ENCODE measurements at places on chromosomes 7 and 10. TPM values are rescaled to one million over a fixed set of nuclear protein-coding genes. Genes with fewer than 3 reads are reported as not detected.
A peak's percentile ranks its signal among the peaks of the same experiment; 100 is the strongest.

DNA sequence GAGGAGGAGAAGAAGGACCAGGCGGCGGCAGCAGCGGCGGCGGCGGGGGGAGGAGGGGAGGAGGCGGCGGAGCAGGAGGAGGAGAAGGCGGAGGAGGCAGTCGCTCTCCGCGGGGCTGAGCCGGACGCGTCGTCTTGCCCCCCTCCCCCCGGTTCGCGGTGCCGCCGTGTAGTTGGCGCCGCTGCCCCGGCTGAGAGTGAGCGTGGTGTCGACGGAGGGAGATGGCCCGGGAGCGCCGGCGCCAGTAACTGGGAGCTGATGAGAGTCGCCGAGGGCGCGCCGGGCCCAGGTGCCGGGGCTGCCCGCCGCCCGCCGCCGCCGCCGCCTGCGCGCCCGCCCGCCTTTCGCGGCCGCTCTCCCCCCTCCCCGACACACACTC lies 257 bp downstream of the WAC start:
- no peaks in the 10 kb centered on the region for H3K4me1 ChIP-seq
- peak overlapping the region; percentile 95 for H3K4me3 ChIP-seq
- DNase-seq = no peak
- H3K27me3 ChIP-seq = no peaks in the 10 kb centered on the region
- peak overlapping the region; percentile 99 for H3K27ac ChIP-seq

DNA sequence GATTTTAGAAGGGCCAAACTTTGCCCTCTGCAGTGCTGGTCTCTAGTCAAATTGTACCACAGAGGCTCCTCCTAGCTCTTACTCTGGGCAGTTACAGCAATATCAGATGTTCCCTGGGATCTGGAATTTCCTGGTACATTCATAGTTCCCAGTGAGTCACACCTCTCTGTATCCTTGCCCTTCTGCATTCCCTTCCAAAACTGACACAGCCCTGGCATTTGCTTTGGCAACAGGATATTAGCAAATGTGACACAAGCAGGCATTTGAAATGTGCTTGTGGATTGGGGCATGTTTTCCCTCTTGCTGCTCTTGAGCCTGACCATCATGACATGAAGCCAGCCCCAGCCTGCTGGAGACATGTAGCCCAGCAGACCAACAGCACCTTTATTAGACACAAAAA lies 284.7 kb upstream of the AKR1E2 start:
- H3K4me1 ChIP-seq = no peaks in the 10 kb centered on the region
- H3K36me3 ChIP-seq = no peaks in the 10 kb centered on the region
- no peak for DNase-seq
- no peak overlapping the region for H3K27ac ChIP-seq

Gene OR13A1
- 0.06 TPM for polyA plus RNA-seq

Gene SFRP5
- 25.0 TPM for polyA plus RNA-seq

DNA sequence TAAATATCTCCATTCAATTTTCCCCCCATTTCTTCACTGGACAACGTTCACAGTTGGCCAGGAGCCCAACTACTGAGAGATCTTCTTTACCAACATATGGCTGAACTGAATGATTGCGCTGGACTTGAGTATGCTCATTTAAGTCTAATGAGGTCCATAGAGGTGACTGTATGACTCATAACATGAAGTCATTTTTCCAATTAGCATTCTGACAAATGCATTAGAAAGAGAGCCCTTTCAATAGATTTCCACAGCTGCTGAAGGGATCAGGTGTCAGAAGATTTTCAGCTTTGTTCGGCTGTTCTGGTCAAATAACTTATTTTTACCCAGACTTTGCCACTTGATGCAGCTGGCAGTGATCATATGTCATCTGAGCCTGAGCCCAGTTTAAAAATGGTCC lies 438.0 kb downstream of the ETV1 start:
- no peak overlapping the region for H3K4me3 ChIP-seq
- no peak overlapping the region for H3K27ac ChIP-seq
- H3K4me1 ChIP-seq = no peaks in the 10 kb centered on the region
- no peaks in the 10 kb centered on the region for H3K27me3 ChIP-seq
- no peak for DNase-seq

DNA sequence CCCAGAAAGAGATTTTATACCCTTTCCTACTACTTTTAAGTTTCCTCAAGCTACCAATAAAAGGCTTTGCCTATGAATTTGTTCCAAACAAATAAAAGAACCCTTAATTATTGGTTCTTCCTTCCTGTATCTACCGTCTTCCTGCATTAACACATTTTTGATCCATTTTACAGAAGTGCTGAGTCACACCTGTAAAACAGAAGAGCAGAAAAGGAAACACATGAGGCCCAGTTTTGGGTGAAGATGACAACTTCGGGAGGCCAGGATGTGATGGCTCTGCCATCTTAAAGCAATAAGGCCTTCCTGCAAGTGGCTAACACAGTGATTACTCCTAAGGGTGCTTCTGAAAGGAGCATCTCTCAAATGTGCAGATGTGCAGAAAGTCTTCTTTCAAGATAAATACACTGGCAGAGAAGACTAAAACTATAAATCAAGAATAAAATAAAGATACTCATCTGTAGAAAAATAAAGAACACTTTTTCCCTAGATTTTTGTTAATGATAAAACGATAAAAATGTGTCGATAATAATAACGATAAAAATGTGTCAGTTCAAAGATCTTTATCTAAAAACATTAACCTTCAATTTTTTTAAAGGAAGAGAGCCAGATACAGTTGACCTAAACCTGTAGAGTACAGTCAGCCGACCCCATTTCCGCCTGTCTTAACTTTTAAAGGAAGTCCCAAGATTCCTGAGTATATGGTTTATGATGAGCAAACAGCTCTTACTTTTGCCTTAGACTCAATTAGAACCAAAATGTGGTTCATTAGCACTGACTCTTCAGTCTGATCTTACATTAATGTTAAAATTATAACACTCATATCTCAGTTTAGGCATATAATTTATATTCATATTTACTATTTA lies 108.6 kb downstream of the UBE2H start:
- no peak overlapping the region for H3K27ac ChIP-seq
- no peak overlapping the region for H3K4me3 ChIP-seq
- no peaks in the 10 kb centered on the region for H3K27me3 ChIP-seq
- no peak for DNase-seq

- no peak overlapping the region for H3K4me3 ChIP-seq
- H3K36me3 ChIP-seq = no peaks in the 10 kb centered on the region
- no peak overlapping the region for H3K27ac ChIP-seq
- no peaks in the 10 kb centered on the region for H3K4me1 ChIP-seq
- H3K27me3 ChIP-seq = no peaks in the 10 kb centered on the region
- DNase-seq = no peak
Measured at GRCh38 chr10:129938460-129938859, 25.6 kb downstream of the EBF3 start.

Gene TSPAN13
- 189 TPM for polyA plus RNA-seq

Gene STAMBPL1
- polyA plus RNA-seq = 25.5 TPM

GRCh38 chr10:123926401-123927264 lies 35.0 kb upstream of the CPXM2 start:
- no peak for DNase-seq
- no peak overlapping the region for H3K4me3 ChIP-seq
- peaks cover 6% of the 10 kb centered on the region for H3K27me3 ChIP-seq
- no peaks in the 10 kb centered on the region for H3K4me1 ChIP-seq
- H3K36me3 ChIP-seq = no peaks in the 10 kb centered on the region

Gene TIAL1
- polyA plus RNA-seq = 127 TPM

DNA sequence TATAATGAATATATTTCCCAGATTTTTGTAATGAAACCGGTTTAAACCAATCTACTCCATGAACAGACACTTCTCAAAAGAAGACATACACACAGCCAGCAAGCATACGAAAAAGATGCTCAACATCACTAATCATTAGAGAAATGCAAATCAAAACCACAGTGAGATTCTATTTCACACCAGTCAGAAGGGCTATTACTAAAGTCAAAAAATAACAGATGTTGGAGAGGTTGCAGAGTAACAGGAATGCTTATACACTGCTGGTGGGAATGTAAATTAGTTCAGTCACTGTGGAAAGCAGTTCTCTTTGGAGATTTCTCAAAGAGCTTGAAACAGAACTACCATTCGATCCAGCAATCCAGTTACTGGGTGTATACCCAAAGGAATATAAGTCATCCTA lies 240.7 kb downstream of the TSPAN12 start:
- H3K36me3 ChIP-seq = no peaks in the 10 kb centered on the region
- no peak overlapping the region for H3K4me3 ChIP-seq
- H3K27ac ChIP-seq = no peak overlapping the region
- no peaks in the 10 kb centered on the region for H3K4me1 ChIP-seq

DNA sequence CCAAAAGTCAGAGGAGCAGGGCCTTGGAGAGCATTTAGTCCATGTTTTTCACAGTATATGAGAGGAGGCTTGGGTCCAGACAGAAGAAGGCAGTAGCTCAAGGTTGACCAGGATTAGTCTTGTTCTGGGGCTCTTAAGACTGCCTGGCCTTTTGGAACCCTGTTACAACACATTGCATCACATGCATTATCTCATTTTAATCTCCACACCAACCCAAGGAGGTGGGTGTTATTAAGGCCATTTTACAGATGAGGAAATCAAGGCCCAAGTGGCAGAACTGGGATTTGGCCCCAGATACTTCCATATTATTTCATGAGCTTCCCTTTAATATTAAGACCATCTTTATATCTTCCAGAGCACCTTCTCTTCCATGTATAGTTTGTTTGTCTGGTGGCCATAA lies 38.8 kb downstream of the RPS24 start:
- no peak overlapping the region for H3K4me3 ChIP-seq
- no peak for DNase-seq
- H3K27ac ChIP-seq = no peak overlapping the region
- H3K36me3 ChIP-seq = no peaks in the 10 kb centered on the region

DNA sequence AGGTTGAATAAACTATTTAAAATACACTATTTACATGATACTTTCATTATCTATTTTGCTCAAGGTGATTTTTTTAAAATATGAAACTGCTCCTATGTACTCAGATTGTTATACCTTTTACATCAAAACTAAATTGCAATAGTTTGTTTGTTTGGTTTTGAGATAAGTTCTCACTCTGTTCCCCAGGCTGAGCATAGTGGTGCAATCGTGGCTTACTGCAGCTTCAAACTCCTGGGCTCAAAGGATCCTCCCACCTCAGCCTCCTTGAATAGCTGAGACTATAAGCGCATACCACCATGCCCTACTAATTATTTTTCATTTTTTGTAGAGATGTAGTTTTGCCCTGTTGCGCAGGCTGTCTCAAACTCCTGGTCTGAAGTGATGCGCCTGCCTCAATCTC lies 12.7 kb downstream of the TAS2R60 start:
- no peak overlapping the region for H3K27ac ChIP-seq
- no peak overlapping the region for H3K4me3 ChIP-seq
- no peaks in the 10 kb centered on the region for H3K4me1 ChIP-seq
- no peaks in the 10 kb centered on the region for H3K36me3 ChIP-seq

- H3K4me3 ChIP-seq = no peak overlapping the region
- H3K27me3 ChIP-seq = no peaks in the 10 kb centered on the region
- no peaks in the 10 kb centered on the region for H3K4me1 ChIP-seq
- DNase-seq = no peak
Measured at GRCh38 chr7:6725003-6725402, 18.3 kb upstream of the ZNF12 start.

- H3K27me3 ChIP-seq = no peaks in the 10 kb centered on the region
- no peak overlapping the region for H3K4me3 ChIP-seq
- no peaks in the 10 kb centered on the region for H3K4me1 ChIP-seq
- H3K27ac ChIP-seq = no peak overlapping the region
Measured at GRCh38 chr7:122944682-122945303, 50.7 kb downstream of the TAS2R16 start.

DNA sequence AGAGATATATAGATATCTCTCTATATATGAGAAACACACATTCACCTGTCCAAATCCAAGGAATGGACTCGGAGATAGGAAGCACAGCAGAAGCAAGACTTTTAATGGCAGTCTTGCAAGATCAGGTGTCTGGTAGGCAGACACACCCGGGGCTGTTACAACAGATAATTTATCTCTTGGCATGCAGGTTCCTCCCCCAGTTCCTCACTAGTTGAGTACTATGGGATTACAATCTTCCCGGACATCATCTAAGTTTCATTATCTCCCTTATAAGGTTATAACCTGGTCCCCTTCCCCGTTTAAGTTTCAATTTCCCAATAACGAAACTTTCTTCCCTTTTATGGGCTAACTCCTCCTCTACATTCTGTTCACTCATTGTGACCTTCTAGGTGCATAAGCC lies 399.3 kb downstream of the PPP1R3A start:
- no peak overlapping the region for H3K4me3 ChIP-seq
- H3K27ac ChIP-seq = no peak overlapping the region
- H3K36me3 ChIP-seq = no peaks in the 10 kb centered on the region

DNA sequence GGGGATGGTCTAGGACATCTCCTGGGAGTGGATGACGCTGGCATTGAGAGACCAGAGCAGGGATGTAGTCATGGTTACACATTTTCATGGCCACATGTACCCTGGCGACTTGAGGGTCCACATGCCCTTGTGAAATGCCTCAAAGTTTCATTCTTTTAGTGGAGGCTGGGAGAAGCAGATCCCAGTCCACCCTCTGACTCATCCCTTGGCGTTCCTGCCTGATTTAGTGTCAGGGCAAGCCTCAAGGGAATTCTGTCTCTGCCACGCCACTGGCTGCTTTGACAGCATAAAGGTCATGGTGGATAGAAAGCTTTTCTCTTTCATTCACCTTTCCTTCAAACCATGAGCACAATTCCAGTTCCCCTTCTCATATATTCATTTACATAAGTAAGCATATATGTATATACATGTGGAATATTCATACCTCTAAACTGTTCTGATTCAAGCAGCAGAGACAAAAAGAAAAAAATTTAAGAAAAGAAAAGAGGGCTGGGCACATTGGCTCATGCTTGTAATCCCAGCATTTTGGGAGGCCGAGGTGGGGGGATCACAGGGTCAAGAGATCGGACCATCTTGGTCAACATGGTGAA lies 21.8 kb upstream of the KIF5B start:
- no peaks in the 10 kb centered on the region for H3K4me1 ChIP-seq
- no peak for DNase-seq
- no peak overlapping the region for H3K27ac ChIP-seq
- no peaks in the 10 kb centered on the region for H3K27me3 ChIP-seq
- H3K36me3 ChIP-seq = no peaks in the 10 kb centered on the region

GRCh38 chr7:16685535-16685934 lies 39.6 kb downstream of the BZW2 start:
- H3K36me3 ChIP-seq = peaks cover 30% of the 10 kb centered on the region
- no peak overlapping the region for H3K4me3 ChIP-seq
- H3K4me1 ChIP-seq = no peaks in the 10 kb centered on the region

GRCh38 chr7:77235276-77235675 lies 35.7 kb upstream of the FGL2 start:
- no peaks in the 10 kb centered on the region for H3K4me1 ChIP-seq
- no peak for DNase-seq
- peaks cover 5% of the 10 kb centered on the region for H3K36me3 ChIP-seq
- no peaks in the 10 kb centered on the region for H3K27me3 ChIP-seq
- H3K4me3 ChIP-seq = no peak overlapping the region
- H3K27ac ChIP-seq = no peak overlapping the region

GRCh38 chr10:21525367-21526187 lies at the start of gene SKIDA1:
TSS of gene SKIDA1 (minus strand) at chr10:21525682. CDS start at chr10:21517822, 7,860 bp downstream.
- no peaks in the 10 kb centered on the region for H3K36me3 ChIP-seq
- H3K4me1 ChIP-seq = peaks cover 11% of the 10 kb centered on the region
- H3K4me3 ChIP-seq = peak within 1 kb of the TSS; percentile 83
- DNase-seq = peak; percentile 95
- H3K27me3 ChIP-seq = no peaks in the 10 kb centered on the region

All from large intestine (tissue), 12 donors.